ENCODE measurements at places on chromosomes 3 and 15. TPM values are rescaled to one million over a fixed set of nuclear protein-coding genes. Genes with fewer than 3 reads are reported as not detected.

GRCh38 chr3:9123840-9124239, 125.6 kb downstream of the SRGAP3 start:
- DNase-seq = no peak
- no peak overlapping the region for H3K4me3 ChIP-seq
- no peaks in the 10 kb centered on the region for H3K27me3 ChIP-seq
- peaks cover 10% of the 10 kb centered on the region for H3K4me1 ChIP-seq
- H3K27ac ChIP-seq = no peak overlapping the region
- no peaks in the 10 kb centered on the region for H3K36me3 ChIP-seq

GRCh38 chr3:23650371-23651140, 155.2 kb upstream of the UBE2E1 start:
- H3K27me3 ChIP-seq = no peaks in the 10 kb centered on the region
- H3K36me3 ChIP-seq = no peaks in the 10 kb centered on the region
- no peak for DNase-seq
- no peak overlapping the region for H3K27ac ChIP-seq
- H3K4me3 ChIP-seq = no peak overlapping the region
- peaks cover 42% of the 10 kb centered on the region for H3K4me1 ChIP-seq

DNA sequence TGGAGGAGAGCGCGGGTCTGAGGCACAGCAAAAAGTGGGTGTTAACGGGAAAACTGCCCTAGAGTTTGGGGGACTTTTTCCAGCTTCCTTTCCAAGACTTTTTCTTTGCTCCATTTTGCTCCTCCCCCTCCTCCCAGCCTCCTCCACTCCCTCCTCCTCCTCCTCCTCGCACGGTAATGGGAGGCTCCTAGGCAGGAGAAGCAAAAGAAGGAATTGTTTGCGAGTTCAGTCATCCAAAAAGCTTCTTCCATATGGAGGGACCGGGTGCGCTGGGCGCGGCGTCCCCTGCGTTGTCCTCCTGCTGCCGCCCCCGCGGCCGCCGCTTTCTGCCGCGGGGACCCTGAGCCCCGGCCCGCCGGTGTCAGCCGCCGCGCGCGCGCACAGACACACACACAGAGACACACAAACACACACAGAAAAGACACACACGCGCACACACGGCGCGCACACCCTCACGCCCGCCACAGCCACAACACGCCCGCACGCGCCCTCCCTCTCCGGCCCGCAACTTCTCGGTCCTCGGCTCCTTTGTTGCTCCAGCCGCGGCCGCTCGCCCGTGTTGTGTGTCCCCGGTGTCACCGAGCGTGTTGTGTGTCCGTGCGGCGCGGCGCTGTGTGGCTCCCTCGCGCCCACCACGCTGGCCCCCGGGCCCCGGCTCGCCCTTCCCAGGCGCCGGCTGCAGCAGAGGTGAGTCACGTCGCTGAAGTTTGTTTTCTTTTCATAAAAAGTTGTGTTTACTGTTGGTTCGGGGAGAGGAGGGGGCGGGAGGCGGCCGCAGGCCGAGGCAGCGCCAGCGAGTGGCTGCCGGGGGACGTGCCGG, at the start of gene BOC:
BOC (plus strand) TSS at position 228 of the 820 bp plus-strand sequence. CDS start 38,246 bp downstream, outside the sequence.
- H3K27ac ChIP-seq = no peak within 1 kb of the TSS
- peak; percentile 75 for DNase-seq
- peaks cover 21% of the 10 kb centered on the region for H3K27me3 ChIP-seq
- H3K4me3 ChIP-seq = peak within 1 kb of the TSS; percentile 92

- no peak overlapping the region for H3K4me3 ChIP-seq
- H3K27me3 ChIP-seq = no peaks in the 10 kb centered on the region
- no peak overlapping the region for H3K27ac ChIP-seq
- no peak for DNase-seq
- H3K4me1 ChIP-seq = no peaks in the 10 kb centered on the region
- H3K36me3 ChIP-seq = no peaks in the 10 kb centered on the region
These were observed 35.2 kb downstream of the ATR start for GRCh38 chr3:142543307-142543706.

DNA sequence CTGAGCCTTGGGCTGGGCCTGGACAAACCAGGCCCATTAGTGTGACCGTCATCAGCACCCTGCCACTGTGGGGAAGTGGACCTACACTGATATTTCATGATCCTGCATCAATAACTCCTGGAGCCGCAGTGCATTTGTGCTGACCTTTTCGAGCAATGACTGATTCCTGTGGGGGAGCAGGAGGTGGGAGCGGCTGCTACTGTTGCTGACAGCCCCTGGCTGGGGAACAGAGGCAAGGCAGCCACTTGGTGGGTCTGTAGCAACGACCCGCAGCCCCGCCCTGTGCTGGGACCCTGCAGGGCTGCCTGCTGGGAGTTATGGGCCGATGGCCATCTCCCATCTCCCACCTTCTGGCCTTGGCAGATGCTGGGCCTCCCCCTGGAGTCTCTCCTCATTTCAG, 42.1 kb downstream of the CCDC33 start:
- no peak overlapping the region for H3K4me3 ChIP-seq
- no peak for DNase-seq
- no peaks in the 10 kb centered on the region for H3K4me1 ChIP-seq
- H3K27ac ChIP-seq = no peak overlapping the region
- no peaks in the 10 kb centered on the region for H3K27me3 ChIP-seq

GRCh38 chr3:108127301-108127988, 36.6 kb upstream of the CD47 start:
- no peaks in the 10 kb centered on the region for H3K36me3 ChIP-seq
- no peak overlapping the region for H3K4me3 ChIP-seq
- no peak for DNase-seq
- H3K27me3 ChIP-seq = no peaks in the 10 kb centered on the region

DNA sequence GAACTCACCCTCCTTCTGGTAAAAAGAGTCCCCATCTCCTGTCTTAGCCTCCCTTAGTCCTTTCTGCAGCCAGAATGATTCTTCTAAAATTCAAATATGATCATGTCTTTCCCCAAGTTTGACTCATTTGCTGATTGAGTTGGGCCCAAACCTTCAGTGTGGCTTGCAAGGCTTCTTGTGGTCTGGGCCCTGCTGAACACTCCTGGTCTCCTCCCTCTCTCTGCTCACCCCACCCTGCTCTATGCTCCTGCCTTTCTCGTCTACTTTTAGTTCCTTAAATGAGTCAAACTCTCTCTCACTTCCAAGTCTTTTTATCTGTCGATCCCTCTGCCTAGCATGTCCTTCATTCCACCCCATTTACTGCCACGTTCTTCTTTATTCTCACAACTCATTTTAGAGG, 72.6 kb downstream of the CCR1 start:
- DNase-seq = no peak
- no peaks in the 10 kb centered on the region for H3K27me3 ChIP-seq
- H3K27ac ChIP-seq = no peak overlapping the region
- no peaks in the 10 kb centered on the region for H3K4me1 ChIP-seq
- H3K36me3 ChIP-seq = no peaks in the 10 kb centered on the region

DNA sequence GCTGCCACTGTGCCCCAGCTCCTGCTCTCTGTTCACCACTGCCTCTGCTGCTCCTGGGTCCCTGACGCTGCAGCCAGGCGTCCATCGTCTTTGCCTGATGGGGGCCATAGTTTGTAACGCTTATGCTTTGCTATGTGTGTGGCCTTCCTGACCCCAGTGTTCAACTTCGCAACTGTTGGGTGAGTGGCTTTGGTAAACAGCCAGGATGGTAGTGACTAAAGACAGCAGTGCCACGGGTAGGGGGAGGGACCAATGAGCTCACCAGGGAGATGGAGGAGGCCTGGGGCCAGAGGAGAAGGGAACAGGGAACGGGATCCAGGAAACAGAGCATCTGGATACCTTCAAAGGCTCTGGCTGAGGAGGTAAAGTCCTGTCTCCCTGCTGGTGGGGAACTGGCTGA, 75.9 kb upstream of the ALDH1L1 start:
- H3K27me3 ChIP-seq = no peaks in the 10 kb centered on the region
- H3K27ac ChIP-seq = no peak overlapping the region
- no peak overlapping the region for H3K4me3 ChIP-seq
- H3K36me3 ChIP-seq = no peaks in the 10 kb centered on the region

DNA sequence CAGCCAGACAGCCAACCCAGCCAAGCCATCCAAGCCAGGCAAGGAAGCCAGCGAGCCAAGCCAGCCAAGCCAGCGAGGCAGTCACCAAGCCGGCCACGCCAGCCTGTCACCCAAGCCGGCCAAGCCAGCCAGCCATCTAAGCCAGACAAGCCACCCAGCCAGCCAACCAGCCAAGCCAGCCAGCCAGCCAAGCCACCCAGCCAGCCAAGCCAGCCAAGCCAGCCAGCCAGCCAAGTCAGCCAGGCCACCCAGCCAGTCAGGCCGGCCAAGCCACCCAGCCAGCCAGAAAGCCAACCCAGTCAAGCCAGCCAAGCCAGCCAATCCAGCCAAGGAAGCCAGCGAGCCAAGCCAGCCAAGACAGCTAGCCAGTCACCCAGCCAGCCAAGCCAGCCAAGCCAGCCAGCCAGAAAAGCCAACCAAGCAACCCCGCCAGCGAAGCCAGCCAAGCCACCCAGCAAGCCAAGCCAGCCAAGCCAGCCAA, 201.2 kb downstream of the GOLGA6L6 start:
- no peak overlapping the region for H3K27ac ChIP-seq
- no peaks in the 10 kb centered on the region for H3K27me3 ChIP-seq
- H3K4me1 ChIP-seq = no peaks in the 10 kb centered on the region
- no peak for DNase-seq
- H3K36me3 ChIP-seq = 0 out of 2 replicates have a peak, but pooled peaks cover 3% of the 10 kb centered on the region
- H3K4me3 ChIP-seq = no peak overlapping the region

DNA sequence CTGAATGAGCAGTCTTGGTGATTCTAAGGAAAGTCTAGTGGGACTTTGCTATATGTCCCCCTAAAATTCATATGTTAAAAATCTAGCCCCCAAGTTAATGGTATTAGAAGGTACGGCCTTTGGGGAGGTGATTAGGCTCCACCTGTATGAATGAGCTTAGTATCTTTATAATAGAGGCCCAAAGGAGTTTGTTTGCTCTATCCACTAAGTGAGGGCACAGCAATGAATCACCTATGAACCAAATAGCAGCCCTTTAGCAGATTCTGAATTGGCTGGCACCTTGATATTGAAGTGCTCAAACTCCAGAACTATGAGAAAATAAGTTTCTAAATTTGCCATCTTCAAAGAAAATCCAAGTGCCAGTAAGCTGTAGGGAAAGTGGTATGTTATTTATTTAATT, 187.9 kb downstream of the SUCNR1 start:
- no peak overlapping the region for H3K4me3 ChIP-seq

Gene NRROS
- 5.9 TPM for total RNA-seq

Gene CRABP1
- total RNA-seq = 127 TPM
